ENCODE measurements at places on chromosomes 11 and 22. TPM values are rescaled to one million over a fixed set of nuclear protein-coding genes. Genes with fewer than 3 reads are reported as not detected.

HOATZ gene
- not detected for total RNA-seq

CDC42BPG gene
- total RNA-seq: 0.19 TPM

DNA sequence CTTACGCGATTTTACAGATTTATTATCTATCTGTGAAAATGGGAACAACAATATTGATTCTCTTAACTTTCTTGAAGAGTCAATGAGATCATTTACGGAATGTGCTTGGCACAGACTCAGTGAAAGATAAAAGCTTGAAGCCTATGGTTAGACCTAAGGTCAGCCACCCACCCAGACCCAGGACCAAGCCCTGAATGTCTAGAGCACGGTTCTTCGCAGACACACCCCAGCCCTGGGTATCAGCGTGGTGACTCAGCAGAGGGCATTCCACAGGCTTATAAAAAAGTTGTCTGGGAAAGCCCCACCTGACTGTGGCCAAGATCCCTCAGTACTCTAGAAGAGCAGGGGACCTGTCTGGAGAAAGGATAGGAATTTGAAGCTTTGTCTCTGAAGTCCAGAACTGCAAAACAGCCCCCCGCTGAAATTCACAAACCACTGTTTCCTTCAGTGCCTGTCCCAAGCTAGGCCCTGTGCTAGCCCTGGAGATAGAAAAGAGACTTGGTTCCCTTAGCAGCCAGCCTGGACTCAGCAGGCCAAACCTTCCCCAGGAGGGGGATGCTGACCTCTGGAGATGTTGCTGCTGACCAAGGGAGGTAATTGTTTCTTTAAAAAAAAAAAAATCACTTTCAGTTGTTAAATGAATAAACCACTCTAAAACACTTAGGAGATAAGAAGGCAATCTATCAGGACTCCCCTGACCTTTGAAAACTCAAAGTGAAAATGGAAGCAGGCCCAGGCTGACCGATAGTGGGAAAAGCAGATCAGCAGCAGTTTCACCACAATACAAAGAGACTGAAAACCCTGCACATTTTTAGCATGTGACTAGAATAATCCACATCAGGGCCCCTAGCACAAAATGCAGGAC, 114.0 kb downstream of the ABTB2 start:
- H3K27ac ChIP-seq: no peak overlapping the region
- H3K4me1 ChIP-seq: peaks cover 24% of the 10 kb centered on the region
- H3K27me3 ChIP-seq: no peaks in the 10 kb centered on the region
- peak; percentile 54 for DNase-seq

DNA sequence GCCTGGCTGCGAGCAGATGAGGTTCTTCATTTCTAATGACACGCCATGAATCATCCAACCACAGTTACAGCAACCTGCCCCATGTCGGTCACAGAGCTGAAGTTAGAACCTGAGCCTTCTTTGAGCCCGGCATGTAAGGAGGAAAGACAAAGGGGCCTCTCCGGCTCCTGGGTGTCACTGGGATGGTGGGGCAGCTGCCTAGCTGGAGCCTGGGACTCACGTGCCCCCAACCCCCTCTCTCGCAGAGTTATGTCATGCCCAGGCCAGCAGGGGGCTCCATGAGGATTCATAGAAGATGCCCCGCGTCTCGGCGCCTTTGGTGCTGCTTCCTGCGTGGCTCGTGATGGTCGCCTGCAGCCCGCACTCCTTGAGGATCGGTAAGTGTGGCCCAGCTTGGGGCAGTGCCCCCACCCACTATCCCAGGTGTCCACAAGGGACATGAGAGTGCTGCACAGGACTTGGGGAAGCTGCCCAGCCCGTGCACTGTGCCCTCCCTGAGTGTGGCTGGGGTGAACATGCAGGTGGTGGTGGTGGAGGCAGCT, 148.5 kb downstream of the GRIK4 start:
- H3K4me1 ChIP-seq: no peaks in the 10 kb centered on the region
- no peaks in the 10 kb centered on the region for H3K36me3 ChIP-seq
- no peak for DNase-seq
- H3K27ac ChIP-seq: no peak overlapping the region
- H3K27me3 ChIP-seq: no peaks in the 10 kb centered on the region
- no peak overlapping the region for H3K4me3 ChIP-seq

GRCh38 chr11:35723913-35724312, 61.3 kb downstream of the TRIM44 start:
- H3K4me3 ChIP-seq: no peak overlapping the region
- DNase-seq: no peak
- peaks cover 21% of the 10 kb centered on the region for H3K4me1 ChIP-seq

DNA sequence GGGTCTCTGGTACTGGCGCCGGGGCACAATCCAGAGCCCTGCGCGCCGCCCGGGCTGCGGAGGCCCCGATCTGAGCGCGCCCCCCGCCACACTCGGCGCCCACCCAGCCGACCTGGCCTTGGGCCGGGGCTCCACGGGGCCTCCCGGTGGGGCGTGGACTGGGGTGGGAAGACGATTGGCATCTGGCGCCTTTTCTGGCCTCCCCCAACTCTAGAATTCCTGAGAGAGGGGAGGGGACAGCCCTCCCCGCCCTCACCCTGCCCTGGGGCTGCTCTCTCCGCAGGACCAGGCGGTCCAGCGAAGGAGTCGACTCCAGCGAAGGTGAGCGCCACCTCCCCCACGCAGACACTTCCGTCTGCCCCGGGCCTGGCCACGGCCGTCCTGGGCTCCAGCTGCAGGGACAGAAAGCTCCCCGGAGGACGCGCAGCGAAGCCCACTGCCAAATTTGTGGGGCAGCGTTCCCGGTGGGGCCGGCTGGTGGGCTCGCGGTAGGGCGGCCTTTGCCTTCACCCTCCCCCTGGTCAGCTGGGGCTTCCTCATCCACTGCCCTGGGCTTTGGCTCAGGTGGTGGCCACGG, 593 bp downstream of the SSH3 start:
- no peaks in the 10 kb centered on the region for H3K36me3 ChIP-seq
- H3K4me3 ChIP-seq: peak overlapping the region; percentile 89
- peak overlapping the region; percentile 89 for H3K27ac ChIP-seq
- H3K27me3 ChIP-seq: no peaks in the 10 kb centered on the region
- H3K4me1 ChIP-seq: peaks cover 20% of the 10 kb centered on the region

GRCh38 chr11:16804104-16804947, 65.9 kb downstream of the C11orf58 start:
- no peak overlapping the region for H3K4me3 ChIP-seq
- no peaks in the 10 kb centered on the region for H3K36me3 ChIP-seq
- no peak for DNase-seq
- no peaks in the 10 kb centered on the region for H3K27me3 ChIP-seq
- peaks cover 27% of the 10 kb centered on the region for H3K4me1 ChIP-seq
